A375 (cell line): ENCODE measurements at places on chromosomes 7 and 10. TPM values are rescaled to one million over a fixed set of nuclear protein-coding genes. Genes with fewer than 3 reads are reported as not detected.

DNAJC12 gene
- total RNA-seq, result 6.4 and 9.7 TPM in 2 replicates

SPDYE16 gene
- total RNA-seq, result 0.08 TPM in 1 of 2 replicates, not detected in the other

GPR22 gene
- total RNA-seq, result not detected in 2 replicates

CCDC146 gene
- total RNA-seq, result 0.24 and 0.91 TPM in 2 replicates

SSC4D gene
- total RNA-seq, result 0.64 and 0.75 TPM in 2 replicates

CTTNBP2 gene
- 0.19 and 2.4 TPM in 2 replicates for total RNA-seq

SLC35G1 gene
- 5.8 and 7.0 TPM in 2 replicates for total RNA-seq

LDB3 gene
- total RNA-seq, result not detected in 2 replicates

HMX2 gene
- total RNA-seq, result not detected in 2 replicates

ACBD7 gene
- 4.9 and 5.7 TPM in 2 replicates for total RNA-seq

SH2B2 gene
- total RNA-seq, result 4.2 and 9.8 TPM in 2 replicates

CNNM1 gene
- total RNA-seq, result 0.05 TPM in 1 of 2 replicates, not detected in the other

CDNF gene
- 1.2 and 4.4 TPM in 2 replicates for total RNA-seq

RAPGEF5 gene
- total RNA-seq, result 4.4 and 6.5 TPM in 2 replicates

CSGALNACT2 gene
- 7.2 and 7.8 TPM in 2 replicates for total RNA-seq

MET gene
- total RNA-seq, result 69.2 and 72.3 TPM in 2 replicates

NXPH1 gene
- not detected in 2 replicates for total RNA-seq

TAF5 gene
- total RNA-seq, result 8.6 and 11.0 TPM in 2 replicates

FRMPD2 gene
- not detected in 2 replicates for total RNA-seq

GPR158 gene
- 5.5 and 6.1 TPM in 2 replicates for total RNA-seq

CDC14C gene
- total RNA-seq, result not detected in 2 replicates

PVRIG gene
- total RNA-seq, result not detected in 2 replicates

CRYGN gene
- total RNA-seq, result not detected in 2 replicates

RGS10 gene
- 14.1 and 20.5 TPM in 2 replicates for total RNA-seq

NEURL1 gene
- total RNA-seq, result 0.53 and 0.66 TPM in 2 replicates

CPN1 gene
- total RNA-seq, result 8.6 and 11.1 TPM in 2 replicates

SOSTDC1 gene
- total RNA-seq, result not detected in 2 replicates

TUBAL3 gene
- not detected in 2 replicates for total RNA-seq

AHR gene
- 92.5 and 96.8 TPM in 2 replicates for total RNA-seq

PRPS1L1 gene
- total RNA-seq, result not detected in 2 replicates

LRRD1 gene
- total RNA-seq, result 0.15 and 0.48 TPM in 2 replicates

NPC1L1 gene
- 0.03 and 0.11 TPM in 2 replicates for total RNA-seq

GCK gene
- total RNA-seq, result not detected in 2 replicates

GPR26 gene
- not detected in 2 replicates for total RNA-seq

ODAD2 gene
- 1.3 and 1.8 TPM in 2 replicates for total RNA-seq

DCLRE1C gene
- total RNA-seq, result 7.1 and 7.8 TPM in 2 replicates

ANLN gene
- 94.9 and 107 TPM in 2 replicates for total RNA-seq

FAM241B gene
- total RNA-seq, result 0.24 and 0.30 TPM in 2 replicates

TRUB1 gene
- 54.0 and 56.1 TPM in 2 replicates for total RNA-seq

IDI2 gene
- total RNA-seq, result not detected in 2 replicates

NACAD gene
- total RNA-seq, result 0.41 and 0.45 TPM in 2 replicates

DDIT4 gene
- 264 and 326 TPM in 2 replicates for total RNA-seq

ADARB2 gene
- 0.60 and 1.3 TPM in 2 replicates for total RNA-seq

COBL gene
- total RNA-seq, result 4.1 and 5.0 TPM in 2 replicates

DNA2 gene
- total RNA-seq, result 12.2 and 13.7 TPM in 2 replicates

ZNF485 gene
- 2.8 and 4.2 TPM in 2 replicates for total RNA-seq
